ENCODE measurements at places on chromosomes 1 and 21.

DNA sequence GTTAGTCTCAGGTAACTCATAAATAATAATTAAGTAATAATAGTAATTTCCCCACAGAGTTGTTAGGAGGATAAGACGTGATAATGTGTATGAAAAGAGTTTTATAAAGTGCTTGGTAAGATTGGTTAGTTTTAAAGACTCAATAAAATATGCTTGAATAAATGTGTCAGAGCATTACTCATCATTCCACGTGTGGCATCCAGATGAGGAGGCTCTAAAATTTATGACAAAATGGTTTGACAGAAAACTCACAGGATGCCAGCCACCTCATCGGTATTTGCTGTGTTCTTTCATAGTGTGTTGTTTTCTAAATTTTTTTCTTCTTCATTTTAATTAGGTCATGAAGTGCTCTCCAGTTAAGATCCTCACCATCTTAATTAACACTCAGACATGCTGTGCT is 19.1 kb upstream of the SPAG17 start:
- H3K27ac ChIP-seq: no peak overlapping the region
- no peak overlapping the region for H3K4me3 ChIP-seq
- no peaks in the 10 kb centered on the region for H3K36me3 ChIP-seq
- peak; percentile 53 for DNase-seq
- 0 out of 2 replicates have a peak, but pooled peaks cover 3% of the 10 kb centered on the region for H3K4me1 ChIP-seq

GRCh38 chr1:1157914-1158710 is 15.6 kb upstream of the TTLL10 start:
- no peaks in the 10 kb centered on the region for H3K36me3 ChIP-seq
- peaks cover 6% of the 10 kb centered on the region for H3K4me1 ChIP-seq
- H3K4me3 ChIP-seq: peak overlapping the region; percentile 71
- H3K27ac ChIP-seq: peak overlapping the region; percentile 31

GRCh38 chr1:50157306-50157941 is 48.7 kb downstream of the ELAVL4 start:
- H3K4me3 ChIP-seq: no peak overlapping the region
- H3K4me1 ChIP-seq: no peaks in the 10 kb centered on the region
- H3K27me3 ChIP-seq: no peaks in the 10 kb centered on the region
- H3K36me3 ChIP-seq: no peaks in the 10 kb centered on the region

GRCh38 chr1:220962031-220962751 is 82.9 kb downstream of the HLX start:
- H3K27ac ChIP-seq: peak overlapping the region; percentile 88
- no peaks in the 10 kb centered on the region for H3K27me3 ChIP-seq
- peak; percentile 96 for DNase-seq
- H3K36me3 ChIP-seq: no peaks in the 10 kb centered on the region
- H3K4me1 ChIP-seq: peaks cover 48% of the 10 kb centered on the region

GRCh38 chr1:222794656-222795474 is 20.0 kb upstream of the DISP1 start:
- 0 out of 2 replicates have a peak, but pooled peaks cover 5% of the 10 kb centered on the region for H3K27me3 ChIP-seq
- H3K4me1 ChIP-seq: no peaks in the 10 kb centered on the region
- no peaks in the 10 kb centered on the region for H3K36me3 ChIP-seq
- H3K4me3 ChIP-seq: no peak overlapping the region
- no peak overlapping the region for H3K27ac ChIP-seq

GRCh38 chr1:3469104-3469848 is 14.8 kb downstream of the ARHGEF16 start:
- H3K27me3 ChIP-seq: no peaks in the 10 kb centered on the region
- H3K36me3 ChIP-seq: no peaks in the 10 kb centered on the region
- peaks cover 9% of the 10 kb centered on the region for H3K4me1 ChIP-seq
- DNase-seq: no peak

All from GM23248 (cell line).